SK-N-MC (cell line): ENCODE measurements at places on chromosomes 5 and 9.

GRCh38 chr5:76406673-76407072 is 3.6 kb downstream of the IQGAP2 start:
- no peak for DNase-seq

DNA sequence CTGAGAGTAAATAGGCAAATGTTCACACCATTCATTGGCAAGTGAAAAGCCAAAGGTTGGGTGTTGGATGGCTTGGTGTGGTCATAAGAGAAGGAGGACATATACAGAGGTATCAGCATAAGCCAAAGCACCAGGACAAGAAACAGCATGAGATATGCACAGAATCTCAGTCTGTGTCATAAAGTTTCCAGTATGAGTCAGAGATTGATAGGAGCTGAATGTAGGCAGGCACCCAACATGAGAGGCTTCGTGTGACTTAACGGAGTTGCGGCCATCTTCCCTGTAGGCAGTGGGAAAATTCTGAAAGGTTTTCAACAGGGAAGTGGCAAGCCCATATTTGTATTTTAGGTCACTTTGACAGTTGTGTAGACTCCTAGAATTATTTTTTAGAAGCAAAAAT is 54.5 kb downstream of the SNCAIP start:
- no peak for DNase-seq

GRCh38 chr5:59831326-59832010 is 62.1 kb downstream of the PDE4D start:
- DNase-seq: no peak

- no peak for DNase-seq
Measured at GRCh38 chr9:6692433-6692832, 46.9 kb upstream of the GLDC start.

GRCh38 chr5:151344088-151344487 is 3.3 kb downstream of the SLC36A2 start:
- DNase-seq: no peak

DNA sequence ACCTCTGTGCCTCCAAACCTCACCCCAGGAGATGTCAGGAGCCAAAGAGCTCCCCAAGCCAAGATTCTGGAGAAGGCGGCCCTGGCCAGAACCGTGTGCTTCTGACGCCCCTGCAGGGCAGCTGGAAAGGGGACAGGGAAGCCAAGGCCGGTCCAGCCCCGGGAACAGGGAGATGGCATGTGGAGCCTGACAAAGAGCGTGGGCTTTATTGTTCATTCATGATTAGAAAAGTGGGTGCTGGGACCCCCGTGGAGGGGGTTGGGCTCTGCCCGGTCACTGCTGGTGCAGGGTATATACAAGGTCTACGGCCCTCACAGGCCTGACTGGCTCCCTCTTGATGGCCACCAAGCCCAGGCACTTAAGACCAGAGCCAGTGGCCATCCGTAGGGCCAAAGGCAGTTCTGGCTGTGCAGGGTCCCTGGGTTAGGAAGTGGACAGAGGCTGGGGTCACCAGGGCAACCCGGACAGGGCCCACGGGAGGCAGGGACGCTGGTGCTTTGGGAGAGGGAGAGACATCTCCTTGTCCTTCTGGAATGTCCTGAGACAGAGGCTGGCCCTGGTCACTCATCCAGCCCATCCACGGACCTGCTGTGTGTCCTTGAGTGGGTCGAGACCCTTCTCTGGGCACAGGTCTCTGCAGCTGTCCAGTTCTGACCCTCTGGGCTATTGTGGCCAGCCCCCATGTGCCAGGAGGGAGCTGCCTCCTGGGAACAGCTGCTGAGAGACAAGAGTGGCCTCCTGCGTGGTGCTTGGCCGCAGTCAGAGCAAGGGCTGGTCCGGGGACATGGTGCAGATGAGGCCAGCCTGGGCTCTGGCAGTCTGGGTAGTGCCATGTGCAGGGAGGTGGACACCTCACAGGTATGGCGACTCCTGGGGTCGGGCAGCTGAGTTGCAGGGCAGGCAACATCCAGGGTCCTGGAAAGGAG is 12.5 kb downstream of the NINJ1 start:
- no peak for DNase-seq

GRCh38 chr5:144487207-144487606 is 316.5 kb downstream of the KCTD16 start:
- no peak for DNase-seq

GRCh38 chr5:112492291-112492690 is 73.2 kb upstream of the EPB41L4A start:
- DNase-seq: no peak

- no peak for DNase-seq
Measured at GRCh38 chr9:76516871-76517270, 57.9 kb downstream of the GCNT1 start.

DNA sequence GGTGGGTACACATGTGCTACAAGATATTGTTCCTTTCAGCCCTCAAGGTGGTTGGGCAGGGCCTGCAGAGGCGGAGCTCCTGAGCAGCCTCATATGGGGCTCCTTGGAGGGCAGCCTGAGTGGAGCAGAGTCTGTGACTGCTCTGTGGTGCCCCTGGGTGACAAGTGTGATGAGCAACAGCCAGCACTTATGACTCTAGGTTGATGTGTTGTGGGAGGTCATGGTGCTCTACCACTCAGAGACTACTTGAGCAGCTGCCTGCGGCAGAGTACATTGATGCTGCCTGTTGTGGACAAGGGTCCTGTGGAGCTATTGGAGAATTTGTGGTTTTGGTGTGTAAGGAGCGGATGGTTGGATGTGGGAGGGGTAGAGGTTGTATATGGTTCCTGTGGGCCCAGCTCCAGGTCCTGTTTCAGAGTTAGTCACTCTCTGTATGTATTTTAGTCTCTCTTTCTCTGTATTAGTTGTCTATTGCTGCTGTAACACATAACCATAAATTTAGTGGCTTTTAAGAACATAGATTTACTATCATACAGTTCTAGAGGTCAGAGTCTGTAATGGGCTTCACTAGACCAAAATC is 141.3 kb downstream of the SREK1 start:
- no peak for DNase-seq

DNA sequence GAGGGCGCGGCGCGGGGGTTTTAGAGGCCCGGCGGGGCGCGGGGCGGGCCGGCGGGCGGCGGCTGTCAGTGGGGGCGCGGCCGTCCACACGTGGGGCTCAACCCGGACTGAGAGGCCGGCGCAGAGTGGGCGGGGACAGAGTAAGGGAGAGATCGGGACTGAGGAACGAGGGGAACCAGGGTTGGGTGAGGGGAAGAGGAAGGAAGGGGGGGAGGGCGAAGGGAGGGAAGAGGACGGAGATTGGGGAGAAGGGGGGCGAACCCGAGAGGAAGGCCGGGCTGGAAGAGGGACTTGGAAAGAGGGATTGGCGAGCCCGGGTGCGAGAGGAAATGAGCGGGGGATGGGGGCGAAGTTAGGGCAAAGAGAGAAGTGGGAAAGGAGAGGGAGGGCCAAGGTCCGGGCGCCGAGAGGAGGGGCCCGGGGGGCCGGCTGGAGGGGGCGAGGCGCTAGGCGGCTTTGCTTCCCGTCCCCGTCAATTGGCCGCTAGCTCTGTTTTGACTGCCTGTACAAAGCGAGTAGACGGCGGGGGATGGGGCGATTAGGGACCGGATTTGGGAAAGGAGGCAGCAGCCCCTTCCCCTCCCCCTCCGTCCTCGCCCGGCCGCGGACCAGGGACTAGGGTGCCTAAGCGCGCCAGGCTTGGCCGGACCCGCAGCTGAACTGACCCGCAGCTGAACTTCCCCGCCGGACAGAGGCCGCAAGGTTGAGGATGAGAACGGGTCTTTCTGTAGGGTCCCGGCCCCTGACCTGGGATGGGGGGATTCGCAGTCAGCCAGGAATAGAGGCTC is 399 bp upstream of the FBN2 start:
- no peak for DNase-seq

DNA sequence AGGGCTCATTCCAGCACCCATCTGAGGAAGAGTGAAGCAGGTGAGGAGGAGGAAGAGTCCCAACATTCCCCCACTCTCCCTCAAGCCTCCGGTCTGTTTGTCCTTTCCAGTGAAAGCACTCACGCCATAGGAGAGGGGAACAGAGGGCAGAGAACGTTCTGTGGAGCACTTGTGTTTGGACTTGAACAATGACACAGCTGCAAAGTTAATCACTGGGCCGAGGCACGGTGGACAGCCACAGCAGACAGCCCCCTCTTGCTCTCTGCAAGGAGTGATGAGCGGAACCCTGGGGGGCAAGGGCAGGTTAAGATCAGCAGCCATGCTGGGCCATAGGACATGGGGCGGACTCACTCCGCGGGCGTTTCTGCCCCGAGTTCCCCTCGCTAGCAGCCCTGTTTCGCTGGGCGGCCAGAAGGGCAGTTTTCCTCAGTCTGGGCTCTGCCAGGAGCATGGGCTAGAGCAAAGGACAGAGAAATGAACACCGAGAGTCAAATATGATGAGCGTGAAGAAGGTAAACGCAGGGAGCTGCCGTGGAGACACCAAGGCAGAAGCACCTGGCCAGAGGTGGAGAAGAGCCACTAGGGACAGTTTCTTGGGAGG is 185.7 kb downstream of the GAPVD1 start:
- no peak for DNase-seq

DNA sequence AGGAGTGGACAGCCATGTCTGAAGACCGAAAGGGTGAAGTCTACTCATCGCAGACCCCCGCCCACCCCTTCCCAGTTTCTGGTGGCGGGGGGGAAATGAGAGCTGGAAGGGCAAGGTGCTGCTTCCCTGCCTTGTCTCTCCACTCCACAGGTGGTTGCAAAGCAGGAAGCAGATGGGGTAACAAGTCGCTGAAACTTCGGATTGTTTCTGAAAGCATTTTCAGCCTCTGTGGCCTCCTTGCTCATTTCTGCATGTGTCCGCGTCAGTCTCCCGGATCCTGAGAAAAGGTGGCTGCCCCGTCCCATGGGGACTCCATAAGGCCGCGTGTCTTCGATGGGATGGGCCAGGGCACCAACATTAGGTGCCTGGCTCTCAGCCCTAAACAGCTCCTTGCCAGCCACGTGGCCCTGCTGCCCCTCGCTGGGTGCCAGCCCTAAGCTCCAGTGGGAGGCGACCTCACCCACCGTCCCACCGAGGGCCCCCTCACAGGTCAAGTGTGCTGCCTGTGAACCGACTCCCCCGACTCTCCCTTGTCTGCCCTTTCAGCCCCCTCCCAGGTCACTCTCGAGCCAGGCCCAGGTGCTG is 971 bp downstream of the PHYKPL start:
- DNase-seq: no peak

DNA sequence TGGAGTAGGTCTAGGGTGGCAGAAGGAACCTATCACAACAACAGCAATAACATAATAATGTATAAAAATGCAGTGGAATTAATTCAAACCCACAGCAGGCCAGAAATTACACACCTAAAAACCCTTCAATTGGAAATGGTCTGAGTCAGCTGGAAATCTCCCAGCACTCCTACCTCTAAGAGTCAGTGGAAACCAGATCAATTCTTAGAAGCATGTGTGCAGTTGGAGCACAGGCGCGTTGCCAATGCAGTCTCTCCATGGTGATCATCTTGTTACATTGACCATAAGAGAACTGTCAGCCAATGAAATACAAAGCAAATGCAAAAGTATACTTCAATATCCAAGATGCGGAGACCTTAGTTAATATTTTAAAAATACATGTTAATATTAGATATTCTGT is 15.1 kb upstream of the CSNK1G3 start:
- DNase-seq: no peak

DNA sequence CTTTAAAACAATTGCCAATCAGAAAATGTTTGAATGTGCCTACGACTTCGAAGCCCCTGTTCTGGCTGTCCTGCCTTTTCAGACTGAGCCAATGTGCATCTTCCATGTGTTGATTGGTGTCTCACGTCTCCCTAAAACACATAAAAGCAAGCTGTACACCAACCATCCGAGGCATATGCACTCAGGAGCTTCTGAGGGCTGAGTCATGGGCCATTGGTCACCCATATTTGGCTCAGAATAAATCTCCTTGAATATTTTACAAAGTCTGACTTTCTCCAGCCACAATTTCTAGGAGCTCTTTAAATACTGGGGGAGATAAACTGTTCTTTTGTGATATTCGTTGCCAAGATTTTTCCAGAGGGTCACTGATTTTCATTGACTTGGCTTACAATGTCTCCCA is 53.9 kb downstream of the C9orf57 start:
- no peak for DNase-seq

DNA sequence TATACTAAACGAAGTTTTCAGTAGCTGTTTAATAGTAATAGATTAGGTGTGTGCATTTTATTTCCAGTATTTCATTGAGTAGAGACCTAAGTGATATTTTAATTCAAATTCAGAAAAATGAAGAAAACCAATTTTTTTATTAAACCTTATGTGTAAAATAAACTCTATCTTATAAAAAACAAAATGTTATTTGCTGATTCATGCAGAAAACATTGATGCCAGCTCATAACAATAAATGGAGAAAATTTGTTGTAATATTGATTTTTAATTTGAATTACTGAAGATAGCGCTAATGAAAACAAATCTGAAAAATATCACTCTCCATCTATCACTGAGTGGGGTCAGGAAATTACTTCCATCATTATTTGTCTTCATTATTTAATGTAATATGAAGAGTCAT is 1177.8 kb upstream of the SEMA6A start:
- no peak for DNase-seq

DNA sequence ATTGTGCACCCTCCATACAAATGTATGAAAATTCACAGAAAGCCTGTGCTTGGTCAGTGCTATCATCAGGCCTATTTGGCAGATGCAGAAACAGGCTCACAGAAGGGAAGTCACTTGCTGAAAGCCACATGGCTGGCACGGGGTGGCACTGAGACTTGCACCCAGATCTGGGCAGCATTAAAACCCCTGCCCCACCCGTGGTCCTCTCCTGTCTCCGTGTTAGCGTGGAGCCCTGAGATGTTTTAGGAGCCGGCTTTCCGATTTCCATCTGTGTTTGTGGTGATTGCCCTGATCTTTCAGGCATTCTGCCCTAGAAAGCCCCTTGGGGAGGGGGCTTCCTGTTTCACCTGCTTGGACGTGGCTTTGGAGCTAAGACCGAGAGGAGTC is 102.2 kb upstream of the IER5L start:
- no peak for DNase-seq

DNA sequence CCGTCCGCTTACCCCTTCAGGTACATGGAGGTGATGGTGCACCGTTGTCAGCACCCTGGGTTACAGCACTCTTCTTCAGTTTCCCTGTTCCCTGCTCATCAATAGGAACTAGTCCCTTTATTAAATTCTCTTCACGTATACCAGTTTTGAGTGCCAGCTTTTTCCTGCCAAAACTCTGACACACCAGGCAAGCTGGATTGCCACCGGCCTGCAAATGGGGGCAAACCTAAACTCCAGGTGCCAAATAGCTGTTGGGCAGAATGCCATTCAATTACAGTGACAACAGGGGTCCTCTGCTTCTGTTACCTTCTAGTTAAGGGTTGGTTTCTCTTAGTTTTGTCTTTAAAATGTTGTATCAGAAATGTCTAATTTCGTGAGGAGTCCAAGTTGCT is 400.4 kb downstream of the OSTF1 start:
- no peak for DNase-seq

GRCh38 chr5:55289808-55290207 is 17.7 kb downstream of the DHX29 start:
- no peak for DNase-seq

GRCh38 chr9:75930730-75931321 is 40.4 kb downstream of the PCSK5 start:
- DNase-seq: no peak

DNA sequence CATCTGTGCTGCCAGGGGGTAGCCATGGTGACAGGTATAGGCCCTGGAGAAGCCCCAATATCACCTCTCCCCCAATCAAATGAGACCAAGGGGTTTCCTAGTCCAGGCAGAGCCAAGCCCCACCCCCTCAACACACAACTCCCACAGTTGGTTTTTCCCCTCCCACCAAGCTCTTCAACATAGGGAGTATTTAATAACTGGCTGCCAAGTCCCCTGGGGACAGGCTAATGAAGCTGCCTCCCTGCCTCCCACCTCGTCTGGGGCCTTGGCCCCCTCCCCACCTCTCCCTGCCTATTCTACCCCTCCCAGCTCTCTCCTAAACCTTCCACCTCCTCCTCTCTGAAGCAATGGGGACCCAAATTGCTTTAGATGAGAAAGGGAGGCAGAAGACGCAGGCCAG is 23.4 kb downstream of the CPLX2 start:
- no peak for DNase-seq
